Activated T-cell treated with anti-CD3 and anti-CD28 coated beads, Interleukin-2, amount 50 U/mL, for 4 hours (primary cell): ENCODE measurements at places on chromosomes 2 and 18. TPM values are rescaled to one million over a fixed set of nuclear protein-coding genes. Genes with fewer than 3 reads are reported as not detected.

The YES1 gene
- total RNA-seq: 11.3 TPM

The DUSP19 gene
- 1.2 TPM for total RNA-seq

The ADGRF3 gene
- total RNA-seq: 1.9 TPM

The DLX1 gene
- total RNA-seq: not detected

The RAB12 gene
- total RNA-seq: 13.0 TPM

The GALNT5 gene
- 0.05 TPM for total RNA-seq

The RGPD3 gene
- 0.33 TPM for total RNA-seq

The CFC1 gene
- total RNA-seq: not detected

The CABYR gene
- 0.98 TPM for total RNA-seq

The ADNP2 gene
- 23.3 TPM for total RNA-seq

The CXCR4 gene
- 28.5 TPM for total RNA-seq

The BUB1 gene
- total RNA-seq: 9.5 TPM

The CRACDL gene
- 0.10 TPM for total RNA-seq

The SERPINE2 gene
- total RNA-seq: 9.8 TPM

The GKN1 gene
- total RNA-seq: not detected
